ENCODE measurements at places on chromosomes 11 and 22.

DNA sequence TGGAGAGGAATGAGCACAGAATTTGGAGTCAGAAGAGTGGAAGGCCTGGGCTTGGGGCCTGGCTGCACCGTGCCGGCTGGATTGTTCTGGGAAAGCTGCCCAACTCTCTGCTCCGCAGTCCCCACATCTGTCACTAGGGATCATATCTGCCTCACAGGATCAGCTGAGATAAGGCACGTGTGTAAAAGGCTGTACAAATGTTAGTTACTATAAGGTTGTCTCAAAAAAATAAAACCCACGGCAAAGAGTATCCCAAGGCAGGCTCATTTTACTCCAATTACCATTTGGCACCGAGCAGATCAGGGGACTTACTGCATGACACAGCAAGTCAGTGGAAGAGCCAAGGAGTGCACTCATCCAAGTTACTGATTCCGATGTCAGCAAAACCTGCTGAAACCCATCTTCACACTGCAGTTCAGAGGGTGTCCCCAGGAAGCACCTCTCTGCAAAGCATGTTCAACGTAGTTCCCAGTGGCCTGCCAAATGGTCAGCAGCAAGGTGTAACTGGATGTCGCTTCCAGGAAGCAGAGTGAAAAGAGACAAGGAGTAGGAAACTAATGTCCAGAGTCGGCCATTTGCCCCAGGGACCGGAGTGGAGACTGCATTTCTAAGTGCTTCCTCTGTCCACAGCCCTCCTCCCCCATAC is 18.1 kb upstream of the MRTFA start:
- DNase-seq, result no peak

DNA sequence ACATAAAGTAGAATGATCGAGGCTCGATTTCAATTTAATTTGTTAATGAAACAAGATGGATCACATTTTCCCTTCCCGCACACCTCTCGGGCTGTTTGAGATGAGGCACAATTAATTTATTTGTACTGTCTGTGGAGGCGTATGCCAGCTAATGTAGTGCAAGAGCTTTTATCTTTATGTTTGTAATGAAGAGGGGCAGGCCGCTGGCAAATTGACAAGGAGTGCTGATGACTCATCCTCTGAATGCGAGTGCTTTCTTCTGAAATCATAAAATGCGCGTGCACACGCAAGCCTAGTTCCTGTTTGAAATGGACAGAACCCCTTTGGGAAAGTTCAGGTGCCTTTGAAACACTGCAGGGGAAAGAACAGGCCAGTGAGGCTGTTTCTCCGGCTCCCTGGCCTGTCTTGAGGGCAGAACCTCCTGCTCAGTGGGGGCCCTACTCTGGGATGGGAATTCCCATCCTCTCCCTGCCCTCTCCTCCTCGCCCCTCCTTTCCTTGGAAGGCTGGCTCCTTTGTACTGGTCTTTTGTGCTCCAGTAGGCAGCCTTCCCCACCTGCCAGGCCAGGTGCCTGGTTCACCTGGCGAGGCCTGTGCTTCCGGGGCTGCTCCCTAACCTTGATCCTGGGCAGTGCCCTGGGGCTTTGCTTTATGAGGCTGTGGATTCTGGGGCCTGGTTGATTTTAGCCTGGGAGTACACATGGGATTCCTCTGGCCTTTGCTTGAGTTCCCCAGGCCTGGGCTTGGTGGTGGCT is 50.3 kb downstream of the TEAD1 start:
- DNase-seq, result no peak

DNA sequence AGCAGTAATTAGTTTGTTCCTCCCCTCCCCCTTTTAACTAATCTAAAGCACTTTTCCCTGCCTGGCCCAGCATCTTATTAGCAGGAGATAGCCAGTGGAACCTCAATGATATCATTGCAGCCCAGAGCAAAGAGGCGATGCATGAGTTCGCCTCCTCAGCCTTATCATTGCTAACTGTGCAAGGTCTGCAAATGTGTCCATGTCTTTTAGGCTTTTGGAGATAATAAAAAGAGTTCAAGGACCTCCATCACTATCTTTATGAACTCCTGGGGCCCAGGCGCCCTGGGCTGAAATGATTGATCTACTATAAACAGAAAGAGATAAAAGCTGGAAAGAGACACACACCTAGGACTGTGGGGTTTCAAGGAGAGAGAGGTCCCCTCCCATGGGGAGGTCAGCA is 124.2 kb upstream of the TBCEL start:
- no peak for DNase-seq

GRCh38 chr11:131371791-131372104 is 1.3 kb downstream of the NTM start:
- DNase-seq, result no peak

DNA sequence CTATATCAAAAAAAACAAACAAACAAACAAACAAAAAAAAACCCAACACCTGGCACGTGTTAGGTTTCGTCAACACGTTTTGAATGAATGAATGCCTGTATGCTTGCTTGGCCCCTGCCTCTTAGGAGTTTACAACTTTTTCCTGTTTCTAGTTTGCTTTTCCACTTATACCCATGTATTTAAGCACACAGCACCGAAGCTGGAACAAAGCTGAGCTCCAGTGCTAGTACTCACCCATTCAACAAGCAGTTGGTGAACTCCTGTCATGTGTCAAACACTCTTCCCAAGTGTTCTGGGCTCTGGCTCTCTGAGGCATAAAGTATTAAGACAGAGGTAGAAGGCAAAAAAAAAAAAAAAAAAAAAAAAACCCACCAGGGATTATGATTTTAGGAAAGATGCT is 599.3 kb downstream of the BUD13 start:
- DNase-seq, result no peak

DNA sequence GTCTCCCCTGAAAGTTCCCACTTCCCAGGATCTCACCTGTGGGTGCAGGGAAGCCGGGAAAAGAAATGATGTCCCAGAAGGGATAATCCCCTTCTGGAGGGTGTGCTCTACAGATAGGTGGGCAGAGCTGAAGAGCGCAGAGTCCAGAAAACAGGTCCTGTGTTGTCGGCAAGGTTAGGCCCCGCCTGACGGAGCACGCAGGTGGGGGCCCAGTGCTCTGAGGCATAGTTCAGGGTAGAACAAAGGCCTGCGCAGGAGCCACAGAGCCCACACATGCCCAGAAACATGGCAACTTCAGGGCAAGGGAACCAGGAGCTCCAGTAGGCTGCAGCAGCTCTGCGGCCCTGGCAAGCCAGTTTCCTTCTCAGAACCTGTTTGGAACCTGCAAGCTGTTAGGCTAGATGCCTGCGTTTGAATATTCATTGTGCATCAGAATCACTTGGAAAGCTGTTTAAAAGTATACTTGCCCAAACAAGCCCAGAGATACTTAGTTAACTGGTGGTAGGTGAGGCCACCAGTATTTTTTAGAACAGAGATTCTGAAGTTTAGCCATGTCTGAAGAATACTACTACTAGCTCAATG is 386.6 kb downstream of the BUD13 start:
- DNase-seq, result no peak

DNA sequence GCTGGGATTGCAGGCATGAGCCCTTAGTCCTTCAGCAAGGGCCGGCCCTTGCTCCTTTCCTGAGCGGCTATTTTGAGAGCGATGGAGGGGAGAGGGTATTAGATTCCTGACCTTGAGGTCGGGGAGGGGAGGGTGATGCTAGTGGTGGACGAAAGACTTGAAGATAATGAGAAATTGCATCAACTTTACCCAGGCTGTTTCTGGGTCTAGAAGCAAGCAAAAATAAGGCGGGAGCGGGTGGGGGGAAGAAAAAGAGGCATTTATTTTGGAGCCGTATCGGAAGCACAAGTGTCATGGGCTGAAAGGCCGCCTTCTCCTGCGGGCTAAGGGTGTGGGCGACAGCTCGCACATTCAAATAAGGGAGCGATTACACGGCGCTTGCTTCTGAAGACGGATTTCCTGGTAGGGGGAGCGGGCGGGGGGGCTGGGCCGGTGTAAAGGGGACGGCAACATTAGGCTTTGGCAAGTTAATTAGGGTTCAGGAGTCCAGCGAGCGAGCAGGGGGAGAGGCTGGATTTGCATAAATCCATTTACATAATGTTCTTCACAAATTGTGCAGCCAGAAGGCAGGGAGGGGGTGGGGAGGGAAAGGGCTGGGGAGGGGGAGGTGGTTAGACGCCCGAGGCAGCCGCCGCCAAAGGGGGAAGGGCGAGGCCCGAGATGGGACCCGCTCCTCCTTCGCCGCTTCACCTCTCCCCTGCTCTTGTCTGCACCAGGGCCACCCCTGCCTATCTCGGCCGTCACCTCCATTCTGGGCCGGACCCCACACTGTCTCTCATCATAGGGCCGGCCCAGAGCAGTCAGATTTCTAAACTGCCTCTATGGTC is 245.9 kb downstream of the MIAT start:
- DNase-seq, result no peak

DNA sequence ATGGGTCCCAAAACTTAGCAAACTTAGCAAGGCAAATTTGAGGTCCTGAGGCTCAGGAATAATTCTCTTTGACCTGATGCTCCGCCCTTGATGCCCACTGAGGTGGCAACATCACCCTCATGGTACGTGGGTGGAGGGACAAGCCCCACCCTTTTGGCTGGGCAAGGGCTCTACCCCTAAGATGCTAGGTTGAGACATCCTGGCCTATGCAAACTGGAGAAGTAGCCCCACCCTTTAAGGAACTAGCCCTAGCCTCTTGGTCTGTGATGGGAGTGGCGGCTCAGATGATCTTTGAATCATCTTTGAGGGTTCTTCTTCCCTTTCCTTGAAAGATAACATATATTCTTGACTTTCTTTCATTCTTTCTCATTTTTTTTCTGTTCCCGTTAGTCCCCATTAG is 32.9 kb downstream of the CABIN1 start:
- no peak for DNase-seq

- DNase-seq, result no peak
These were observed 121.1 kb downstream of the KCNC1 start for GRCh38 chr11:17855531-17856290.

DNA sequence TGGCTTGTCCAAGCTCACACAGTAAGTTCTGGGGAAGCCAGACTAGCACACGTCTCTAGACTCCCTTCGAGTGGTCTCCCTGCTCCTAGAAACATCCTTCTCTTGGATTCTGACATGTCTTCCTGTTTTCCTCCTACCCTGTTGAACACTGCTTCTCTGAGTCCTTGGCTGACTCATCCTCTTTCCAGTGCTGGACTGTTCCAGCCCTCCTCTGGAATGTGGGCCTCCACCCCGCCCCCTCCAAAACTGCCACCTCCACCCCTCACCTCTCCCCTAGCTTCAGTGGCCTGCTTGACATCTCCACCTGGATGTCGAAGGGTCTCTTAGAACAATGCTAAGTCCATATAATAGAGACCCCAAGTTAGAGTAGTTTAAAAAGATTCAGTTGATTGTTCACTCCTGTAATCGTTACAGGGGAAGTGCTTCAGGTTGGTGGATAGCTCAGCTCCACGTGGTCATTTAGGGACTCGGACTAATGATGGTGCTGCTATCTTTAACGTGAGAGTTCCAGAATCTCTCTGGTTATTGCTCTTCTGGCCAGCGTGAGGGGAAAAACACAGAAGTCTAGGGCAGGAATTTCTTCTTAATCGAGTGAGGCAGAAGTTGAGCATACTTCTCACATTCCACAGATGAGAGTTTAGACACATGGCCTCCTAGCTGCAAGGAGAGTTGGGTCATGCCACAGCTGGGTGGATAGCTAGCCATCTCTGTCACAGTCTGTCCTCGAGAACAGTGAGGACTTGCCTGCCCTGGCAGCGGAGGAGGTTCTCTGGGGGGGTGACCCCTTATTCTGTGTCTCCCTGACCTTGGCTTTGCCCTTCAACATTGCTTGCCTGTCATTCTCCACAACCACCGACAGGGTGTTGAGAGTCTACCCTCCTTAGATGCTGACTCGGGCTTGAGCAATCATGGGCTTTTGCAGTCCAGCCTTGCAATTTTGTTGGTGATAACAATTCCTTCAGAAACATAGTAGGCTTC is 4.7 kb upstream of the C11orf96 start:
- no peak for DNase-seq

GRCh38 chr22:23279781-23280180 is 99.5 kb downstream of the BCR start:
- DNase-seq, result no peak

DNA sequence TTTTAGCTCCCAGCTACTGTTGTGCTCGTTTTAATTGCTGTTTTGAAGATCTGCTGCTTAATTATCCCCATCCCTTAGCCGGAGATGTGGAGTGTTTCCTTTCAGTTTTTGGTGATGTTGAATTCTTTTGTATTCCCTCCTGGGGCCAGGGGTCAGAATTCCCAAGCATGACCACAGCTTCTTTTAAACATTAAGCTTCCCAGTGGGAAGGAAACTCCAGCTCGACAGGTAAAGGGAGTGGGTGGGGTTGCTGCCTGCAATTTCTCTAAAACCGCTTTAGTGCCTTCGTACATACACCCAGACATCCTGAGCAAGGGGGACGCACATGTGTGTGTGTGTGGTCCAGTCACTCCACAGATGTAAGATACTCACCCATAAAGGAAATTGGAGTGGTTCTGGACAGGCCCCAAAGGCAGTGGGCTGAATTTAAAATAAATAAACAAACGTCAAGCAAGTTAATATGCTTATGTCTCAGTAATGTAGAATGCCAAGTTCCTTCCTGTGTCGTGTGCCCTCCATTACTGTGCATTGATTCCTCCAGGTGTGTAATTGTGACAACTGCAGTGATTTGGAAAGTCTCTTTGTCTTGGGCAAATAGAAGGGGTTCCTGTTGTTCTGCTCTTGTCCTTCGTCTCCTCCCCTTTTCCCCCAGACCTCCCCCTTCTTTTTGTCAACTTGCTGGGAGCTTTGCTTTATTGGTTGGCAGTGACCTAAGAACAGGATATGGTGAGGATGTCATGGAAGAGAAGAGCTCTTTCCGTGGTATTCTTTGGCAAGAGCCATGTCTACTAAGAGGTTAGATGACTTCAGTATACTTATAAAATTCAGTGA is 19.2 kb upstream of the ADSL start:
- no peak for DNase-seq

- DNase-seq, result no peak
These were observed 19.4 kb downstream of the TMPRSS13 start for GRCh38 chr11:117909611-117910382.

DNA sequence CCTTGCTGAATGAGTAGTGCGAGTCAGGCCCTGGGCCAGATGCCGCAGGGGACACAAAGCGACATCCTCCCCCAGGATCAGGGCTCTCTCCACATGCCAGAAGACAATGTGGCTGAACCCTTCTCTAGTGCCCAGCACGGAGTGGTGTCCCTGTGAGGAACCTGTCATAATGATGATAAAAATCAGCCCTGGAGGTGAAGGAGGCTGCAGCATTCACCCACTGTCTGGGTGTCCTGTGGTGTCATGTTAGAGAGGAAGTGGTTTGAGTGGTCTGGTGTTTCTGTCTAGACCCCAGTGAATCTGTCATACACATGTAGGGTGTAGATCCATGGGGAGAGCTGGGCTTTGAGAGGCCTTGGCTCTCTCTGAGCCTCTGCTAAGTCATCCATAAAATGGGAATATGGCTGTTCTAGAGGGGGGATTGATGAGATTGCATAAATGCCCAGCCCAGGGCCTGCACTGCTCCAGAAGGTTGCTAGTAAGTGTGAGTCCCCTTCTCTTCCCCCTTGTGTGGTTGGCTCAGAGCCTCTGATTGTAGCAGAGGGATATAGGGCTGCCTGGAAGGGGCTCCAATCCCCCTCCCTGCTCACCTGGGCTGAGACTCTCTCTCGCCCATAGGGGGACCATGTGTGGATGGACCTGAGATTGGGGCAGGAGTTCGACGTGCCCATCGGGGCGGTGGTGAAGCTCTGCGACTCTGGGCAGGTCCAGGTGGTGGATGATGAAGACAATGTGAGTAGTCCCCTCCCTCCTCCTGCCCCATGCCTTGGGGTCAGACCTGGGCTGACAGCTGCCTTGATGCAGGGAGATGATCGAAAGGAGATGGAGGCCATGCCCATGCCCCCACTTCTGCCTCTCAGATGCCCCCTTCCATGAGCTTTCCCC is 14.3 kb downstream of the MYO7A start:
- no peak for DNase-seq
